ENCODE measurements at places on chromosomes 5 and 9.
A peak's percentile ranks its signal among the peaks of the same experiment; 100 is the strongest.

- DNase-seq = no peak
These were observed 1.7 kb upstream of the TOPORS start for GRCh38 chr9:32554107-32554506.

DNA sequence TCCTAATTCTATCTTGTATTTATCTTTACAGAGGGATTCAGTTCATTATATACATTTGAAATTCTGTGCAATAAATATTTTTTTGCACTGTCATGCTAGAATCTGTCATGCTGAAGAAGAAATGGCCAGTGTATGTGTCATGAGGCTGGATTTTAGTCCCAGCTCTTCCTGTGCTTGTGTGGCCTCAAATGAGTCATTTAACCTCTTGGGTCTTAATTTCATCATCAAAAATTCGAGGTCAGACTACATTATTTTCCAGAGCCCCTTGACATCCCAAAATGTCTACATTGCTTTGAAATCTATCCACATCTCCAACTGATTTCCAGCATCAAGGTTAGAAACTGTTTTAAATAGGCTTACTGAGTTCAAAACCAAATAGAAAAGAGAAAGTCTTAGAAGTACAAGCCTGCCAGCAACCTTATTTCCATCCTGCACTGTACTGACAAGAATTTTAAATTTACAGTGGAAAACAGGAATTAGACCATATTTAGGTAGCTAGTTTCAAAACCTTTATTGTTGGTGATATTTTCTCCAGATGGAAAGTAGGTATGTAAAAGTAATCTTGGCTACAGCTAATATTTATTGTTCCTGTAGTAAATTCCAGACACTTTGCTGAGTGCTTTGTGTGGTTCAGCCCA, 96.7 kb upstream of the MAMDC2 start:
- DNase-seq = no peak

GRCh38 chr5:149326611-149327010, 18.7 kb upstream of the GRPEL2 start:
- DNase-seq = no peak

GRCh38 chr5:78766412-78766762, 117.8 kb upstream of the LHFPL2 start:
- DNase-seq = no peak

- no peak for DNase-seq
These were observed 1.6 kb downstream of the FER start for GRCh38 chr5:108749128-108749861.

DNA sequence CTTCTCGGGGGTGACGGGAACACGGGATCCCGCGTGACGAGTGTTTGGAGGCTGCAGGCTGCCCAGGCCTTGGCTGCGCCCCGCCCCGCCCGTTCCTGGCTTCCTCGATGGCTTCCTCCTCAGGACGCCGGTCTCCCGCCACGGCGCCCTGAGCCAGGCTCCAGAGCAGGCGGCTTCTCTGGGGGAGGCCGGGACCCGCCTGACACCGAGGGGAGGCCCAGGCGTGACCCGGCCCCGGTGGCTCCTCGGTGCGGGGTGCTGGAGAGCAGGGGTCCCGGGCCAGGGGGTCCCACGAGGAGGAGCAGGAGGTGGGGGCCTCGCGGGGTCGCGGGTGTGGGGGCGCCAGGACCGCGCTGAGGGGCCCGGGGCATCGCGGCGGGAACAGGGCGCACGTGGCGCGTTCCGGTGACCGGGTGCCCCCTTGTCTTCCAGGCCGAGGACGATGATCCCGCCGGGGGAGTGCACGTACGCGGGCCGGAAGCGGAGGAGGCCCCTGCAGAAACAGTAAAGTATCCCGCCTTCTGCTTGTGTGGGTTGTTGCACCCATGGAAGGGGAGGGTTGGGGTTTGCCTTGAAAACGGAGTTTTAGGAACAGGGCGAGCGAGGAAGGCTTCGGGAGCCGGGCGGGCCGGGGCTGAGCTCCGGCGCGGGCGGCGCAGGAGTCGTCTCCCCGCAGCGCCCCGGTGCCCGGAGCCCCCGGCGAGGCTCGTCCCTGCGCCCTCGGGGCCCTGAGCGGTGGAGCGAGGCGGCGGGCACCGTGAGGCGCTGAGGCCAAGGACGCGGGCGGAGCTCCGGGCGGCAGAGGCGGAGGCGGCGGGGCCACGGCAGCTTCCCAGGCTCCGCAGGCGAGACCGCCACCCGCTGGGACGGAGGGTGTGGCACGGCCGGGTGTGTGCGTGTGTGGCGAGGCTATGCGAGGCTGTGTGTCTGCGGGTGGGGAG, 22.2 kb downstream of the AHRR start:
- DNase-seq = no peak

DNA sequence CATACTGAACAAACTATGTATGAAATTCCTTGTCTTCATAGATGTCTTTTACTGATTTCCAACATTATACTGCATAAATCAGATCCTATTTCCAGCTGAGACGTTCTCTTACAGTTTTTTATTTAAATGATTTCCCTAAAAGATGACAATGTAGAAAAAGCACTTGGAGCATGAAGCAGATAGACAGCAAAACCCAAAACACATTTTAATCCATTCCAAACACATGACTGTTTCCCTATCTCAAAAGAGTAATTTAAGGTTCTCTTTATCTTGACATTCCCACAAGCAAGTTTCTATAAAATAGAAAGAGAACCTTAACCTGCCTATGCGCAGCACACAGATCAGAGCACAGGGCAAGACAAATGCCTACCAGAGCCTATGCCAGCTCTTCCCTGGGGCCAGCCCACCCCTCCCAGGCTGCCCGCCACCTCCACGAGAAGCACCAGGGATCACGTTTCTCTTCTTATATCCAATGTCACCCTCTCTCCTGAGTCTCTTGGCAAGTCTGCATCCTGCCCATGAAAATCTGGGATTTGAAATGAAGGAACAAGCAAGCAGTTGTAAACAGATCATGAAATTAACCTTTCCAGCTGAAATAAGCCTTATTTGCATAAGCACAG, 52.4 kb downstream of the RETREG1 start:
- no peak for DNase-seq

DNA sequence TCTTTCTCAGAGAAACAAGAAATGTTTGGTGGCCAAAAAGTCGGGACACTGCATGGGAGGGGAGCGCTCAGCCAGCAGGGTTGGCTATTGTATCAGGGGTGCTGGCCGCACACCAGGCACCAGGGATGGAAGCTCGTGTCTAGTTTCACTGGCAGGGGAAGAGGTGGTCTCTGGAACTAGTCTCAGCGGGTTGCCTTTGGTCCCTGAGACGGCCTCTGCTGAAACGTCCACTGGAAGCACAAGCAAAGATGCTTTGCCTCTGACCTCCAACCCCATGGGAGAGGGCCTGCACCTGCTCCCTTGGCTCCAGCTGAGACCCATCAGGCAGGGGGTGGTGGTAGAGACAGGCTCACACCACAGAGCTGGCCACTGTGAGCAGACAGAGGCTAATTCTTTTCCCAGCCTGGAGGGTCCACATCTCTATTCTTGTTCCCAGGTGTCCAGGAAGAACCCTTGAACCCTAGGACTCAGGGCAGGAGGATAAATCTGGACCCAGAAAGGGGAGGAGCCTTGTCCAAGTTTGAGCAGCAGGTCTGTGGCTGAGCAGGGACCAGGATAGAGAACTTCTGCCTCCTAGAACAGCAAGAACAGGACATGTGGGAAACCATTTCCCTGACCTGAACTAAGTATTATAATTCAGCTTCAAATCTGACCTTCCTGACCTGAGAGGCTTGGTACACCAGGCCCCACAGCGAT, 102.6 kb downstream of the RGS3 start:
- no peak for DNase-seq

GRCh38 chr5:179380211-179381035, 35.2 kb upstream of the ADAMTS2 start:
- no peak for DNase-seq

DNA sequence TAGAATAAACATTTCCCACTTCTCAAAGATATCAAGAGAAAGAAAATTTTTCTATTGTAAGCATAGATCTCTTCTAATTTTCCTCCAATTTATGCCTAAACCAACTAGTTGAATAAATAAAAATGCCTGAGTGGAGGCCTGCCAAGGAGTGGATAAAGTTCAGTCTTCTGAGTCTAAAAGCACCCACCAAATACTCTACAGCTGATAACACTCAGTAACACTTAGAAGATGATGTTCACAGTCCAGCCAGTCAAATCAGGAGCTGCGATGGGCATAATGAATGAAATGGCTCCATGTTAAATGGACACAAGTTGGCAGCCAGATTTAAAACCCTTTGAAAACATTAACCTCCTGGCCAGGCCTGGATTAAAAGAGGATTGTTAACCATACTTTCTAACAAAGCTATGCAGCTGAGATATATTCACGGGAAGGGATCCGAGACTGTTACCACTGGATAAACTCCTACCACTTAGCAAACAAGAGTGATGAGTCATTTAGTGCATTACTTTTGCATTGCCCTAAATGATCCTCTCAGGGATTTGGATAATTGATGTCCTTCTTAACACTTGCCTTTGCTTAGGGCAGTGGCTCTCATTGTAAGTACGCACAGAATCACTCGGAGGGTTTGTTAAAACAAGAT, 63.7 kb upstream of the CCDC112 start:
- no peak for DNase-seq

DNA sequence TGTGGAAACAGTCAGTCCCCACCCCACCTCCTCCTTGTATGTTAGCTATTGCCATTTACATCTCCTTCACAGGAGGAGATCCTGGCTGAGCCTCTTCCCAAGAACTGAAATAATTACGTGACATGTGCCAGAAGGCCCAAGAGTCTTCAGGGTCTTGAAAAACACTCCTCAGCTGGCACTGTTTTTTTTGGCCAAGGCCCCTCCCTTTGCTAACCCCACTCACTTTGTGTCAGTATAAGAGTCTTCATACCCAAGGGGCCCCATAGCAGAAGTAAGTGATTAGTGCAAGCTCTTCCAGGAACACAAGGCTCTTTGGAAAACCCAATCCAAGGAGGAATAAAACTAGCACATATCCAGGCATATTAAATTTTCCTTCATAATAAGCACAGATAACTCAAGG, 5.7 kb upstream of the LARP1 start:
- no peak for DNase-seq

DNA sequence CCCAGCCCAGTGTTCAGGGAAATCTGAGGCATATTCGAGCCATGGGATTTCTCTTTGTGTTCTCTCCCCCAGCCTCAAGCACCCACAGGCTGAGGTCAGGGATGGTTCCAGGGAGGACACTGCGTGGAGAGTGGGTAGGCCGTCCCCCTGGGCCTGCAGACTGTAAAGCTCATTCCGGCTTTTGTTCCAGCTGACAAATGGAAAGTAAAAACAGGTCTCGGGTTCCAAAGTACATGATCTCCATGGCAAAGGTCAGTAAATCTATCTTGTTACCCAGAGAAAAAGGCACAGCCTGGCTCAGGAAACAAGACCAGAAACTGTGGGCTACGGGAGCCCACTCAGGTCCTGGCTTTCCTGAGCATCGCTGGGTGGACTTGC, 116.2 kb downstream of the ROR2 start:
- DNase-seq = no peak

DNA sequence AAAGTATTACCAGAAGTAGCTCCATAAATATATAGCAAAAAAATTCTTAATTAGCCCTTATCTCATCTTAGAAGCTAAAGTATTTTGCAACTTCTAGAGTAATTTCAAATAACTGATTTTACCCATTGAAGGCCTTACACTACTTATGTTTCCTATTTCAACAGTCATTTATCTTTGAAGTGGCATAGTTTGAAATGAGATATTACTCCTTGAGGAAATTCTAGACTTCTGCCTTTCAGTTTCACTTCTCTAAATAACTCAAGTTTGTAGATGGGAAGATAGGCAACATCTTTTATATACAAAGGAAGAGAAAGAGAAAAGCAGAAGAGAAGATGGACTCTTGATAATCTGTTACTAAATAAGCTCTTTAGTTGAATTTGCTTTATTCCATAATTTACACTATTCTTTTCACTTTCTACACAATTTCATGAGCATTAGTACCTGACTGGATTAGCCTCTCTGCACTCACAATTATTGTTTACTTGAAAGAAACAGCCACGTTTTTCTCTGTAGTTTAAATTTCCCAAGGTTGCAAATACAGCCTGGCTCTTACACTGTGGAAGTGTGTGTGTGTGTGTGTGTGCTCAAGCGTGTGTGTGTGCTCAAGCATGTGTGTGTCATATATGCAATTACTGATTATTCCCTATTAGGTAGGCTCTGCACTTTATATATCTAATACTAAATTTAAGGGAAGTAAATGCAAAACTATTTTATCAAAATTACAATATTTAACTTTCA, 60.6 kb upstream of the EMB start:
- DNase-seq = no peak

- DNase-seq = no peak
These were observed 754 bp downstream of the DCAF12 start for GRCh38 chr9:34125681-34126206.

GRCh38 chr9:79574136-79574535, 2.4 kb downstream of the TLE4 start:
- no peak for DNase-seq

- DNase-seq = no peak
These were observed 81.2 kb downstream of the GLDC start for GRCh38 chr9:6564360-6564759.

GRCh38 chr5:151130922-151131891, 26.4 kb downstream of the ANXA6 start:
- no peak for DNase-seq

GRCh38 chr9:26612211-26612610, 280.4 kb downstream of the CAAP1 start:
- DNase-seq = no peak

DNA sequence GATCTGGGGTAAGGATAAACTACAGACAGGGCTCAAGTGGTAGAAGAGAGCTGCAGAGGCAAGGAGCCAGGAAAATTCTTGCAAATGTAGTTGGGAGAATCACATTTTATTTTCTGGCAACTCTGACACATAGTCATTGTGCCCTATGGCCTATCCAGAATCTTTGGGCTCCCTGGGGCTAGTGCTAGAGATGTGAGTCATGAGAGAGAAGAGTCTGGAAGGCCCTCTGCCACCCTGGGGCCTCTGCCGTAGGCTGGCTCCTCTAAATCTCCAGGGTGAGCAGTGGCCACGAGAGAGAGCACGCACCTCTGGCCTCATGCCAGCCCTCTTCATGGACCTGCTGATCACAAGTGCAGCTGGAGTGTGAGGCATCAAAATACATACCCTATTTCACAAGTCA, 74.3 kb upstream of the SSBP2 start:
- peak; percentile 91 for DNase-seq

GRCh38 chr9:37292896-37293295, 129.6 kb upstream of the GRHPR start:
- no peak for DNase-seq

All from DMS79 (cell line).